ENCODE measurements at places on chromosomes 7 and 10.

- no peak for DNase-seq
These were observed 18.3 kb upstream of the ELMO1 start for GRCh38 chr7:37467002-37467401.

DNA sequence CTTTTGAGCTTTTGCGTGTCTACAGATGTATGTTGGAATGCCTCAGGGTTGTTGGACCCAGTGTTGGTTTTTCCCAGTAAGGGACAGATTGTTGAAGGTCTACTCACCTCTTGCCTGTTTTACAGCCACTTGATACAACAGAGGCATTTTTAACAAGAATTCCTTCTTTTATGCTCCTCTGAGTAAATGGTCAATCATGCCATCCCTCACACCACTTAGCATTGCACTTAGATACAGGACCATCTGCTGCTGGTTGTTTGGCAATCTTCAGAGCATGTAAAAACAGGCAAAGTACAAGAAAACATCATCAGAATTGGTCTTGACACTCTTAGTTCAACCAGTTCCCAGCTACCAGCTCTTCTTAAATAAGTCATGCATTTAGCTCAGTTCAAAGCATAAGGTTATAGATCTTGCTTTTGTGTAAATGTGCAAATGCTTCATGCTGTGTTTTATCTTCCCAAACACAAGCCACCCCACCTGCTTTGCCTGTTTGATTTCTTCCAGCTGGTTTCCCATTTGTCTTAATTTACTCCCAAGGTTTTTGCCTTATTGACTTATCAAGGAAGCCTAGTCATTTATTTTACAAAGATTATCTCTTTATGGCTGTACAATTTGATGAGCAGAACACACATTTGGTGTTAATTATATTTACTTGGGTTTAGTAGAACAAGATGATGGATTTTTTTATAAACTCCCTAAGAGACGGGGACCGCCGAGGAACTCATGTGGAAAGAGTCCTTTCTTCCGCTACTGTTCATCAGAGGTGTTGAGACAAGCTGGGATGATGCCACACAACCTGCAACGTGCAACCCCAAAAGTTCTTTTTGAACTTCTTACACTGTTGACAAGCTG is 136.6 kb downstream of the AHR start:
- DNase-seq, result peak; percentile 43

GRCh38 chr10:16893664-16894063 is 76.4 kb upstream of the RSU1 start:
- DNase-seq, result peak; percentile 47

GRCh38 chr7:94392393-94392786 is 2.3 kb upstream of the COL1A2 start:
- no peak for DNase-seq

DNA sequence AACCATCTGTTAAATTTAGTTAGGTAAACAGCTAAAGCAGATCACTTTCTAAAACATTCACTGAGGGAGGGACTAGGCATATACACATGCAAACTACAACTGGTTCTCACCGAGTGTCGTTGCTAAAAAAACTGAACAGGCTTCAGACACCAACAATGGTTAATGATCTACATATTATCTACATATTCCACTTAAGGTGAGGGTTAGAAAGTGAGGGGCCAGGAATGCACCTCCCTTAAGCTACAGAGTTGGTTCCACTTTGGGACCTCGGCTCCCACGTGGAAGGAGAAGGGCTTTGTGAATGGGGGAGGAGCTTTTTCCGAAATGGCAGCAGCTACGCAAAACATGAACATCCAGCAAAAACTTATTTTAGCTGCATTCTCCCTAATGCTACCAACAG is 5.8 kb downstream of the CTBP2 start:
- DNase-seq, result no peak

GRCh38 chr10:118571123-118571522 is 24.3 kb downstream of the PRLHR start:
- DNase-seq, result no peak

DNA sequence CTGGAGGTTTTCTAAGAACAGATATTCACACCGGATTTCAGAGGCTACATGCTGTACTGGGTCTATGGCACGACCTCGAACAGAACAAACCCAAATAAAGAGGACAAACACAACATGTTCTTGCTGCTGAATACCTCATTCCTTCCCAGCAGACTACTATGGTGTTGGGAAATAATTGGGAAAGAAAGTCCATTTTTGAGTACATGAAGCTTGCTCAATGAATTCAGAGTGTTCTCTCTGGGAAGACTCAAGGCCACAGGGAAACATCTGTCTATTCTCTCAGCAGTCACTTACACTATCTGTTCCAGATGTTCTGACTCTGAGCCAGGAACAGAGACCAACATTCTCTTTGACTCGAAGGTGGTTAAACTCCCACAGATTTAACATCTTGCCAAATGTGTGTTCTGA is 30.9 kb downstream of the LAMB1 start:
- no peak for DNase-seq

- DNase-seq, result peak; percentile 18
These were observed 365.7 kb downstream of the GPR37 start for GRCh38 chr7:124399941-124400340.
